ENCODE measurements at places on chromosomes 3 and 15.

- no peak for DNase-seq
These were observed at the start of gene TMOD2 for GRCh38 chr15:51750792-51751696. Gene TMOD2, plus strand, starts transcription at chr15:51751597. Its CDS starts 14,845 bp downstream, at chr15:51766442.

GRCh38 chr3:148084931-148085330 is 612.8 kb upstream of the AGTR1 start:
- no peak for DNase-seq

DNA sequence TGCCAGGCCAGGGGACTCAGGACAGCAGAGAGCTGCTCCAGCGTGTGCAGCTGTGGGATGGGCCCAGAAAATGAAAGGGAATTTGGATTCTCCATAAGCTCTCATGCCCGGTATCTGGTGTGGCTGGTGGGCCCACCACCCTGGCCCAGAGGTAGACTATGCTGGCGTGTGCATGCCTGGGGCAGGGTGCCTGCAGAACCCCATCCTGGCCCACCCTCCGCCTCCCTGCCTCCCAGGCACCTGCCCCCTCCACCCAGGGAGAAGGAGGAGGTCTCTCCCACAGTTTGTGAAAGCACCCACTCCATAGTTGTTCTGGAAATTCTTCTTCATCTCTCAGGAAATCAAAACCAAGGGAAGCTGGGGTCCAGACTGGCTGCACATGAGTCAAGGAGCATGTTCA is 112.9 kb downstream of the ADCY5 start:
- DNase-seq, result no peak

DNA sequence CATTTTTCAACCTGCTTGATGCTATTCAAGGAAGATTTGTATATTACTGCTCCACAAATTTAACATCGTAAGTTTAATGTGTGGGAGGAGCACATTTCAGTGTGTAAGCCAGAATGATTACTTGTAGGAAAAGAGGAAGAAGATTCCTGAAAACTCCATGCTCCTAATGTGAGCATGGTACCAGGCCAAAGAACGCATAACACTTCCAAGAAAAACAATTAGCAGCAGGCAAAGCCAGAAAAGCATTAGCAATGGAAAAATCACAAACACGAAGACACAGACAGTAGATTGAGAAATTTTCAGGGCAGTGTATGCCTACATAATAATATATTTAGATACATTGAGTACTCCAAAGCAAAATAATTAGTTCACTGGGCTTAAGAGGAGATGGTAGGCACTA is 96.6 kb upstream of the CBLB start:
- DNase-seq, result no peak

Data from activated CD4-positive, CD25-positive, alpha-beta regulatory T cell treated with anti-CD3 and anti-CD28 coated beads, Interleukin-2, amount 50 U/mL, for 16 hours (primary cell).